Fibroblast of the conjunctiva (primary cell): ENCODE measurements at places on chromosomes 1 and 21.

GRCh38 chr1:63950023-63950422, 176.2 kb downstream of the ROR1 start:
- no peak for DNase-seq

DNA sequence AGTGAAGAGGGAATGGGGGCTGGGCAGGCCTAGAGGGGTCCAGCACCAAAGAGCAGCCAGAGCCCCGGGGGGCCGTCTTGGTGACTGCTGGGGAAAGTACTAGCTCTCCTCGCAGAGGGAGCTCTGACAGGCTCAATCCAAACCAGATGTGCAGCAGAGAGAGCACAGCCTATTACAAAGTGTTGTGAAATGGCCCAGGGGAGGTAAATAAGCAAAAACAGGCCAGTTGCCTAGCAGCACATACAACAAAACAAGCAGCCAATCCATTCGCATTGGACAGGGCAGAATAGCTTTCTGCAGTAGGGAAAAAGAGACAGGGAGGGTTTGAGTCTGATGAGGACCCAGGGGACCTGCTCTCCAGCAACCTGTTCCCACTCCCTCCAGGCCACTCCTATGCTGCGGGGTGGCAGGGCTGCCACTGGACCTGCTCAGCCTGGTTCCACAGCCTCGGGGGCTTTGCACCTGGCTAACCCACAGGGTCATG, 239.6 kb upstream of the FGGY start:
- DNase-seq, result peak; percentile 99

GRCh38 chr1:11924334-11925195, 1.7 kb downstream of the KIAA2013 start:
- DNase-seq, result no peak

GRCh38 chr1:227735539-227736285, 477 bp downstream of the SNAP47 start:
- DNase-seq, result no peak

DNA sequence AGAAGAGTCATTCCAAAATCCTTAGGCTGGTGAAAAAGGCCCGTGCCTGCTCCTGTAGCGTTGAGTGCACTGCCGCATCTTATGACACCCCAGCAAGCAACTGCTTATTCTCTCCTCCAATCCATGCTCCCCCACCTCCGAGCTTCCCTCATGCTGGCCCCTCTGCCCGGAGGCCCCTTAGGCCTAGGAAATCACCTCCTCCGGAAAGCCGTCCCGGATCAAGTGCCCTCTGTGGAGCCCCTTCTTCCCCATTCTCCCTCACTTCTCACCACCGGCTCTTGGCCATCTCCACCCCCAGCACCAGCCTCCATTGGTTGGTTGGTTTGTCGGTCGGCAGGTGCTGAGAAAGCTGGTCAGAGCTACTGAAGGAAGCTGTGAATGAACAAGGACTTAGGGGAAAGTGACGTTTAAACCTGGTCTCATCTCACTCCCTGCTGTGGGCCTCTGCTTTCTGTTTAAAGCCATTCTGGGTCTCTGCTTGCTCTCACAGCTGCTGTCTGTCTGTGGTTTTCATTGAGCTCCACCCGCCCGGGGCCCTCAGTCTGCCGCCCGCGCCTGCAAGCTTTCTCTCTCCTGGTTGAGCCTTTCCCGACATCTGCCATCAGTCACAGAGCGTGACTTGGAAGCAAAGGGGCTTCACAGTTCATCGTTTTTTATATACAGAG, 122.2 kb downstream of the KCNN3 start:
- no peak for DNase-seq

DNA sequence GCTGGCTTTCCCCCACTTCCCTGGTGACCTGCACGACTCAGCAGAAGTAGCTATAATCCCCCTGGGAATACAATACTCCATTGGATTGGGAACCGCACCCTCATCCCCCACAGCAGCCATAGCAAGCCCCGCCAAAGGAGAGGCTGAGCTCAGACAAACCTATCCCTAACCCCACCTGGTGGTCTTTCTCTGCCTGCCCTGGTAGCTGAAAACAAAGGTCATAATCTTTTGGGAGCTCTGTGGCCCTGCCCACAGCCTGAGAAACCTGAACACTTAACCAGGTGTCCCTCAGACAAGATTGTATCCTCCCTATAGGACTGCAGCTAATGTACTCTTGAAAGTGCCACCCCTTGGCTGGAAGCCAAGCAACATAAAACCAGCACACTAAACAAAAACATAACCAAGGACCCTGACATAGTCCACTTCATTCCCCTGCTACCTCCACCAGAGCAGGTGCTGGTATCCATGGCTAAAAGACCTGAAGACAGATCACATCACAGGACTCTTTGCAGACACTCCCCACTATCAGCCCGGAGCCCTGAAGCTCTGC, 71.6 kb upstream of the RUNX1 start:
- no peak for DNase-seq

GRCh38 chr1:9591669-9592509, 3.2 kb downstream of the TMEM201 start:
- DNase-seq, result no peak

DNA sequence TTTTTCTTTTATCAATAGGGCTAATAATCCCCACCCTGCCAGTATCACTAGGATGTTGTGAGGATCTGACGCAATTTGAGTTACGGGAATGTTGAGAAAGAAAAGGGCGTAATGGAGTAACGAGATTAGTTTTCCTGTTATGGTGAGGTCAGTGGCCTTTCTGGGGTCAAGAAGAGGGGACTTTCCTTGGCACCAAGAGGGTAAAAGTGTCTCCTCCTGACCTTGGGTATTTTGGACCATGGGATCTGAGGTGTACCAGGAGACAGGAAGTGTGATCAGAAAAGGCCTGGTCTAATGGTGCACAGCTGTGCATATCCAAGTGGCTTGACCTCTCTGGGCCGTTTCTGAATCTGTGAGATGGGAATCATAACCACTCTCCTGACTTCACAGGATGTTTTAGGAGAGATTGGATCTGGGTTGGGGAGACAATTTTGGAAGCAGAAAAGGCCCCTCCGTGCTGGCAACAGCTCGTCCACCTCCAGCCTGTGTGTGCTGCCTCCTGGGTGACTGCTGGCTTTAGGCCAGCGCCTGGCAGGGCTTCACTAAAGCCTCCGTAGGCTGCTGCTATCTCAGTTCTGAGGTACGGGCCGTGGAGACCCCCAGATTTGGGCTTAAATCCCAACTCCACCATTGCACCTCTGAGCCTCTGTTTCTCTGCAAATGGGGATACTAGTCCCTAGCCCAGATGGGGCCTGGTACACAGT, 37.1 kb downstream of the ALPL start:
- DNase-seq, result no peak

DNA sequence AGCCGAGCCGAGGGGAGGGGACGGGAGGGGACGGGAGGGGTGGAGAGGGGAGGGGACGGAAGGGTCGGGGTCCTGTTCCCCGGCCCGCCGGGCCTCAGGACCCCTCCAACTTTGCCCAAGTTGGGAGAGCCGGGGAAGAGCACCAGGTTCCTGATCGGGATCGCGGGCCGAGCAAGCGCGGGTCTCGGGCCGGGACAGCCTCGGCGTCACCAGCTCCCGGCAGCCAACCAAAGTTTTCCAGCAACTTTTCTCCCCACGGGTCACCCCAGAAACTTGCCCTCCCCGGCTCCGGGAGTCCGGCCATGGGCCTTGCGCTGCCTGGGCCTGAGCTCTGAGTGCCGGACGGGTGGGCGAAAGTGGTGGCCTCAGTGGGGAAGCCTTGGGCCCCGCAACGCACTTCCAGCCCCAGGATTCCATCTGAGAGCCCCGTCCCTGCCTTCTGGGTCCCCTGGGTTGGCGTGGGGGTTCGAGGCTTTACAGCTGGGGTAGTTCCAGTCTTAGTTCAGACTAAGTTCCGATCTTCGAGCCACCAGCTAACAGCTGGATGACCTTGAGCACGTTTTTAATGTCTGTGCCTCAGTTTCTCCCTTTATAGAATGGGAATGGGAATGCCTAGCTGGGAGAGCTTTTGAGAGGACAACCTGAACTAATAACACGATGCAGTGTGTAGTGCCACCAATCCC, 458 bp downstream of the ZC3H12A start:
- no peak for DNase-seq

DNA sequence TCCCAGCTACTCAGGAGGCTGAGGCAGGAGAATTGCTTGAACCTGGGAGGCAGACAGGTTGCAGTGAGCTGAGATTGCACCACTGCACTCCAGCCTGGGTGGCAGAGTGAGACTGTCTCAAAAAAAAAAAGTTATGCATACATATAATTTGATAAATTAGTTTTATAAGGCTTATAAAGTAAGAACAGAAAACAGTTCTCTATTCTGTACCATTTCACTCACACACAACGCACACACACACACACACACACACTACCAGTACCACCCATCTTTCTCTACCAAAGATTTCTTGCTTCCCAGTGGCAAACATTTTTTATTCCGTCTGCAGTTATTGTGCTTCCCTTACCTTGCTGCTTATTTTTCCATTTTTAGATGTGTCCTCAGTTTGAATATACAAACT, 46.4 kb upstream of the FASLG start:
- DNase-seq, result no peak

DNA sequence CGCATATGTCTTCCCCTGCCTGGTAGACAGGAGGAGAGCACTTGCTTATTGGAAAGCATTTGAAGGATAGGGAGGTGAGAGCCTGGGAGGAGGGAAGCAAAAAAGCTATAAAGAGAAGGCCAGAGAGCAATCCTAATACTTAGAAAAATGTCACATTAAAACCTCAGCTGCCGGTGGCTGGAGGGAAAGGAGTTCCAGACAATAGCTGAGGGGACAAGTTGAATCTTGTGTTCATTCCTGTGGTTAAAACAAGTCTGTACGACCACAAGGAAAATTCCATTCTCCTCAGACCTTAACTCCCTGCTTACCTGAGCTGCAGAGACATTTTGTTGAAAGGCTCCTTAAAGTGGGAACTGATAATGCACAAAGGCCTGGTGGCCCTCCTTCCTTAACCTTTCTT, 218.8 kb upstream of the CAMK1G start:
- DNase-seq, result no peak

GRCh38 chr1:19395678-19396192, 83.6 kb downstream of the SLC66A1 start:
- DNase-seq, result no peak

DNA sequence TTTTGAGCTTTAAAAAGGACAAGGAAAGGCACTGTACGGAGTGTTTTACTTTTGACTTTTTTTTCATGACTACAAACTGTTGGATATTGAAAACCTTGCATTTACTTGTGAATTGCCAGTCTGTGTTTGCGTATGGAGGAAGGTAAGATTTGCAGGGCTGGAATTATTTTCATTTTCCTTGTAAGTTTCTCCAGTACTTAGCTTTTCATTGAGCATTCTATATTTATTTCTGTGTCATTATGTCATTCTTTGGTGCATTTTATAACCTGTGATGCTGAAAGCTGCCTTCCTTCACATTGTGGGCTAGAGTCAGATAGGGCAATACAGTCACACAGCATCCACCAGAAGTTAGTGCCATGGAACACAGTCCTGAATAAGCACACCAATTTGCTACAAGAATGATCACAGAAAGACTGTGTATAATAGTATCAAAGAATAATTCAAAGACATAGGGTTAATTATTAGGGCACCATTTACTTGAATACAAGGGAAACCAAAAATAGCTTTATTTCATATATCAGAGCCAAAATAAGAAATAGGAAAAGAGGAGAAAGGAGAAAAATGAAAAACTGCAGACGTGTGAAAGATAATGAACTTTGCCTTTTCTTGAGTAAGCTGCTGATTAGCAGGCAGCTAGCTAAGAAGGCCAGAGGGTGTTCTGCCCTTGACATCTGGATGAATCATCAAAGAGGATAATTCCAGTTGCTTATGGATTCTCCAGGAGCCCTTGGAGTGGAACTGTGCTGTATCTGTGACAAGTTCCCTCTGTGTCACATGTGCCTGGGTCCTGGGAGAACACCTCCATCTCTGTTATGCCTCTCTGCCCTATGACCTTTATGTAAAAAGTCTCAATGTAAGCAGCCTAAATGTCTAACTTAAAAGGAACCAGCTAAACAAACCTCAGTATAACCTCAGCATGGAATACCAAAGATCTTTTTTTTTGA, 8.0 kb upstream of the FAM20B start:
- no peak for DNase-seq

DNA sequence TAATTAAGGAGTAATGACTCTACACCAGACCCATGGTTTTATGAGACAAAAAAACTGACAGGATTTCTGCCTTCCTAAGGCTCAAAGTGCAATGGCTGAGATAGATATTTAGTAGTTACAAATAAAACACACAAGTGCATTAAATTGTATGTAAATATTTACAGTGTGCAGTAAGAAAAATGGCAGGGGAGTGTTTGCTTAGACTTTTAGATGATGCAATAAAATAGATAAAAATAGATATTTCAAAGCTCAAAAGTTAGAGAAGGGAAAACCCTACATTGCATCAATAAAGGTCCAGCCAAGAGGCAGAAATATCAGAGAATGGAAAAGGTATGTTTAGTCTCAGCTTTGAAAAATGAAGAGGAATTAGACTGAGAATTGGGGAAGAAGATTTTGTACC, 226.3 kb upstream of the FGGY start:
- DNase-seq, result no peak

GRCh38 chr1:147509786-147510395, 31.4 kb upstream of the BCL9 start:
- no peak for DNase-seq

DNA sequence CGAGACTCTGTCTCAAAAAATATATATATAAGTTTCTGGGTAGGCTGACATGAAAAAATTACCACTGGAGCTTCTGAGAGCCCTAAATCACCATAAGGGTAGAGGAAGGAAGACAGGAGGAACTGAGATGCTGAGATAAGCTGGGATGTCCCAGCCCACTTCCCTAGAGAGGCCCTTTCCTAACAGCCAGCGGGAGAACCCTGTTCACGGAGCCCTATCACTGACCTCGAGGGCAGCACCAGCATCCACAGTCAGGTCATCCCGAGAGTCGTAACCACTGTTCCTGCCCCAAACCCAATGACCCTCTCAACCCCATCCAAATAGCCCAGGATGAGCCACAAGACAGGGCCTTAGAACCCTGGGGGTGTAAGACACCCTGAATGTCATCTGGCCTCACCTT, 77.5 kb downstream of the CD34 start:
- DNase-seq, result no peak

- DNase-seq, result no peak
Observed at GRCh38 chr1:42953182-42954180, 5.2 kb downstream of the SLC2A1 start.

GRCh38 chr1:218529646-218530300, 184.6 kb downstream of the TGFB2 start:
- no peak for DNase-seq

DNA sequence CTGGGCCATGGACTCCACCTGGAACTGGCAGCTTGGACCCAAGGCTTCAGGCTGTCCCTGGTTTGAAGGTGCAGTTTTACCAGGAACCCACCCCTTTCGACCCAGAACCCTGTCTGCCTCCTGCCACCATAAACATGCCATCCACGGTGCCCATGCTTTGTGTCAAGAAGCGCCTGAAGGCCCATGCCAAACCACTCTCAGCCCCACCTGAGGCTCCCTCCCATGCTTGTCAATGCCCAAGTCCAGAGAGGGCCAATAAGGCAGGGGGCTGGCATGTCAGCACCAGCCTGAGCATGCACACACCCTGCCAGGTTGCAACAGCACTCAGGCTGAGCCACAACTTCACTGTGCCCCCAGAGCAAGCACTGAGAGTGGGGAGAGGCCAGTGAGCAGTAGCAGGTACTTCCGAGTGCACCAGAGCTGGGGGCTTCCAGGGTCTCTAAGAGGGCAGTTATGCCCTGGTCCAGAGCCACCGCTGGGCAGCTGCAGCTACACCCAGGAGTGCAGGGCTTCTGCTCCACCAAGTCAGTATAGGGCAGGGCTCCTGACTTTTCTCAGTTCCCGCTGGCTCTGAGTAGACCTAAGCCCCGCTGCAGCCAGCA, 1256.0 kb downstream of the AMY1C start:
- no peak for DNase-seq
